ENCODE measurements at places on chromosomes 13 and 19. TPM values are rescaled to one million over a fixed set of nuclear protein-coding genes. Genes with fewer than 3 reads are reported as not detected.

The NALCN gene
- total RNA-seq, result 0.34 TPM

The KLK1 gene
- total RNA-seq, result 5.4 TPM

The DHDH gene
- total RNA-seq, result 3.1 TPM

The CD70 gene
- 1.7 TPM for total RNA-seq
